ENCODE measurements at places on chromosomes 5 and 9.

- no peak overlapping the region for H3K27ac ChIP-seq
- peaks cover 12% of the 10 kb centered on the region for H3K4me1 ChIP-seq
Observed at GRCh38 chr9:3977614-3978112, 322.2 kb downstream of the GLIS3 start.

DNA sequence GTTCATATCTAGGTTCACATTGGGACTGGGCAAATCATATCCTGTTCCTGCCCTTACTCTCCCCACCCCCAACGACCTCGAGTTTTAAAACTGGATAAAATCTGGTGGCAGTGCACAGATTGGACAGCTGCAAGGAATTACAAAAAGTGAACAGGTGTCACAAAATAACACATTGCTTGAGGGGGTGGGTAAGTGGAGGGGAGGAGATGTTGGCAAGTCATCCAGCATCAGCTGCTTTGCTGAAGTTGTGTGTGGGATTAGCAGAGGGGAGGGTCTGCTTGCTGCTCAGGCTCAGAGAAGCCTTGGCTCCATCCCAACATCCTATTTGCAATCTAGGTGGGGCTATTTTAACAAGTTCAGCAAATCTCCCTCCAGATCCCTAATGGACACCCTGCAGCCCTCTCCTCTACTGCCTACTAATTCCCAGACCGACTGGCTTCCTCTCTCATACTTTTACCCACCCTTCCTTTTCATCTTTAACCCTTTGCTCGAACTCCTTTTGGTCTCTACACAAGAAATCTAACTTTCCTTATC lies 39.8 kb upstream of the SLC24A2 start:
- H3K4me3 ChIP-seq = no peak overlapping the region
- no peak overlapping the region for H3K27ac ChIP-seq

GRCh38 chr9:14080959-14081542 lies 232.9 kb downstream of the NFIB start:
- peaks cover 3% of the 10 kb centered on the region for H3K36me3 ChIP-seq
- H3K4me3 ChIP-seq = no peak overlapping the region
- DNase-seq = peak; percentile 33
- no peaks in the 10 kb centered on the region for H3K27me3 ChIP-seq
- no peak overlapping the region for H3K27ac ChIP-seq

DNA sequence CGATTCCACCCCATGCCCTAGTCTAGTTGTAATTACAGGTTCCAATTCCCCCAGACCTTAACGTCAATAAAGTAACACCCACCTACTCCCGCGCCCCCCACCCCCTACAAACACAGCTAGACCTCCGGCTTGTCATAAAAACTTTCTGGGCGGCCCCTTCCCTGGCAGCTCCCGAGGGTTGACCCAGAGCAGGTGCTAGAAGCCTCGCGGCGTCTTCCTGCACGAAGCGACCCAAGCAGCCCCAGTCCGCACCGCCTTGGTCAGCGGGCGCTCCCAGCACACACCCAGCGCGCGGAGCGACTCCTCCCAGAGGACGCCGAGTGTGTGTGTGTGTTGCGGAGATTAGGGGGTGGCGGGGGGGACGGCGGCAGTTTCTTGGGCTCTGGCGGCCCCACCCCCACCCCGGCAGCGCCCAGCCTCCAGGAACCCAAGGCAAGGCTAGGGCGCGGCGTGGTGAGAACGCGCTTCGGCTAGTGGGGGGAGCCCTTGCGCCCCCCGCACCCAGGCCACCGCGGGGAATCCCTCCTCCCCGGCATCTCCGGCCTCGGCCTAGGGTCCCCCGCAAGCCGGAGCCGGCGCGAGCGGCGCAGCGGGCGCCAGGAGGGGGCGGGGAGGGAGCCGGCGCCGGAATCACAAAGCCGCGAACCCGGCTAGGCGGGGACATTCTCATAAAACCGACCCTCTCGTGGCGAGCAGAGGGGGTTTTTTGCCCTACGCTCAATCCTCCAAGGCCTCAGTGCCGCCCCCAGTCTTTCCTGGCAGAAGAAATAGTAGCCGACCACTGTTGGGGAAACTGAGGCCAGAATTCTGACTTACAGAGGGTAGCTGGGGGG lies 2.2 kb downstream of the PCDH1 start:
- no peaks in the 10 kb centered on the region for H3K36me3 ChIP-seq
- peaks cover 11% of the 10 kb centered on the region for H3K4me1 ChIP-seq
- H3K27me3 ChIP-seq = peaks cover 44% of the 10 kb centered on the region

DNA sequence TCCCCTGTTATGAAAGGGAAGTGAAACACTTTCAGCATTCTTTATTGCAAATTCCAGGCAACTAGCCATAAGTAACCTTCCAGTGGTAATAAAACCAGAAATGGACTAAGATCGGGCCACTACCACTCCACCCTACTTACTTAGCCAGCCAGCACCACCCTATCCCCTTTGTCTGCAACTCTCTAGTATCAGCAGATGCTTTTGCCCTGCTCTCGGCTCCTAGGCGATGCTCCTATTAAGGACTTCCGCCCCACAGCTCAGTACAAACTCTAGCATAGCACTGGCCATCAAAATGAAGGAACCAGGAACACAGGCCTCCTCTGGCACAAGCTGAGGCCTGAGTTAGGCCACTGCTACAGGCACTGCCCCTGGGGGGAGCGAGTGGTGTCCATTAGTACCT lies 81.2 kb downstream of the GLDC start:
- no peaks in the 10 kb centered on the region for H3K27me3 ChIP-seq
- H3K36me3 ChIP-seq = no peaks in the 10 kb centered on the region
- H3K4me3 ChIP-seq = no peak overlapping the region
- DNase-seq = no peak
- H3K4me1 ChIP-seq = no peaks in the 10 kb centered on the region
- H3K27ac ChIP-seq = no peak overlapping the region

- no peak for DNase-seq
- no peak overlapping the region for H3K4me3 ChIP-seq
- no peaks in the 10 kb centered on the region for H3K27me3 ChIP-seq
- no peaks in the 10 kb centered on the region for H3K36me3 ChIP-seq
Observed at GRCh38 chr9:131235480-131235851, 40.8 kb downstream of the FAM78A start.

GRCh38 chr5:102375876-102376275 lies 79.8 kb upstream of the SLCO4C1 start:
- no peak overlapping the region for H3K27ac ChIP-seq
- no peak overlapping the region for H3K4me3 ChIP-seq
- no peaks in the 10 kb centered on the region for H3K4me1 ChIP-seq
- H3K36me3 ChIP-seq = no peaks in the 10 kb centered on the region

- H3K4me1 ChIP-seq = peaks cover 1% of the 10 kb centered on the region
- no peak overlapping the region for H3K4me3 ChIP-seq
- DNase-seq = no peak
- H3K27me3 ChIP-seq = no peaks in the 10 kb centered on the region
- no peaks in the 10 kb centered on the region for H3K36me3 ChIP-seq
Observed at GRCh38 chr5:174402222-174402812, 322.1 kb upstream of the MSX2 start.

DNA sequence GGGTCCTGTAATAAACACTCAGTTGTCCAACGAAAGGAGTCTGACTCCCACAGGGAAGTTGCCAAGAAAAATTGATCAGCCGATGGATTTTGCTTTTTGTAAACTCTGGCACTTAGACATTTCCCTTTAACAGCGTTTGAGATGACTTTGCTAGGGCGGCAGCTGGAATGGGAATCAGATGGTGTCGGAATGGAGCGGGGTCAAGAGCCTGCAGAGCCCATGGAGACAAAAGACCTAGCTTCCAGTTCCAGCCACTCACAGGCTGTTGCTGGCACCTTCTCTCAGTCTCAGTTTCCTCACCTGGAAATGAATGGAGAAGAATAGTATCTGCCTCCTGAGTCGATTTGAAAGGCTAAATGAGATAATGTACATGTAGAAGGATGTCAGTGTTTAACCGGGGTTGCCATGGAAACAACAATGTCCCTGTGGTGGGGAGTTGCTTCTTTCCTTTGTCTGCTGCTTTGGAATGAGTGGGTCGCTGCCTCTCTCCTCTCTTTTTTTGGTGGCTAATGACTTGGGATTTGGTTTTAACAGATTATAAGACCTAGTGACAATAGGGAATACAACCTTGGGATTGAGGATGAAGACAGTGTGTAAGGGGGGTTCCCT lies 137.4 kb downstream of the GAS1 start:
- H3K36me3 ChIP-seq = no peaks in the 10 kb centered on the region
- H3K27ac ChIP-seq = no peak overlapping the region
- peaks cover 7% of the 10 kb centered on the region for H3K4me1 ChIP-seq
- peaks cover 4% of the 10 kb centered on the region for H3K27me3 ChIP-seq
- H3K4me3 ChIP-seq = no peak overlapping the region
- peak; percentile 54 for DNase-seq

DNA sequence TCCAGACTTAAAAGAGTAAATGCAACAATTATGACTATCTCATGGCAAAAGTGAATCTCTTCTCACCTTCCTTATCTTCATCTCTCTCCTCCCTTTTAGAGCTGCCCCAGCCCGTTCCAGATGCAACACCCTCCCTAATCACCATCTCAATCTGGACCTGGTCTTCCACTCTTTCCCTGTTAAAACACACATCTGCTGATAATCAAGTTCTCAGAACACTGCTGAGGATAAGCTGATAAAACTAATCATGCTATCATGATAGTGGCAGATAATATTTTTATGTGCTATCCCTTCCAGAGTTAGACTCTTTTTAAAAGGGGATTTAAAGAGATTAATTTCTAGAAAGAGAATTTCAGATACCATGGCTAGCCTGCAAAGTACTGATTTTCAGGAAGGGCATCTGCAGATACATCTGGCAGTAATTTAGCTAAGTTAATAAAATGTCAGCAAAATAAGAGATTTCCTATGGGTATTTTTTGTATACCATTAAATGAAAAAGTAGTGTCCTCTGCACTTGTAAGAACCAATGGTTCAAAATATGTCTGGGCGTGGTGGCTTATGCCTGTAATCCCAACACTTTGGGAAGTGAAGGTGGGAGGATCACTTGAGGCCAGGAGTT lies 17.2 kb downstream of the SGTB start:
- no peaks in the 10 kb centered on the region for H3K27me3 ChIP-seq
- peaks cover 4% of the 10 kb centered on the region for H3K36me3 ChIP-seq
- H3K27ac ChIP-seq = no peak overlapping the region
- H3K4me3 ChIP-seq = no peak overlapping the region
- DNase-seq = no peak

DNA sequence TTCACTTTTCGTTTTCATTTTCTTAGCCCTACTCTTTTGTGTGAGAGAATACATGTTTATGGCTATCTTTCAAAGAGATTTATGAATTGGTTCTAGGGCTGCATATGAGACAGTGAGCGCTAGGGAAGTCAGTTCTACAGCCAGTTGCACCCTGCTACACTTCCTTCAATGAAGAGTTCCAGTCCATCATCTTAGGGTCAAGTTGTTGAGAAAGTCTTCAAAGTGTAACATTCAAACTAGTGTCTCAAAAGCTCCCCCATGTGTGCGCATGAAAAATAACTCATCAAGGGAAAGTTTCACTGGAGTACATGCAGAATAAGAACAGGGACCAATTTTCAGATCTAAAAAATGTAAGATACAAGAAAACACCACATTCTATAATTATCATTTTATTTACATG lies 317.2 kb downstream of the DEPDC1B start:
- no peaks in the 10 kb centered on the region for H3K4me1 ChIP-seq
- H3K27me3 ChIP-seq = no peaks in the 10 kb centered on the region
- H3K4me3 ChIP-seq = no peak overlapping the region
- no peaks in the 10 kb centered on the region for H3K36me3 ChIP-seq

GRCh38 chr5:122063836-122064235 lies 14.2 kb downstream of the LOX start:
- H3K27me3 ChIP-seq = no peaks in the 10 kb centered on the region
- no peaks in the 10 kb centered on the region for H3K4me1 ChIP-seq
- no peak overlapping the region for H3K27ac ChIP-seq
- no peaks in the 10 kb centered on the region for H3K36me3 ChIP-seq
- H3K4me3 ChIP-seq = no peak overlapping the region
- DNase-seq = no peak

GRCh38 chr5:149254506-149254905 lies 17.2 kb upstream of the AFAP1L1 start:
- no peak overlapping the region for H3K27ac ChIP-seq
- no peaks in the 10 kb centered on the region for H3K4me1 ChIP-seq
- DNase-seq = peak; percentile 52
- H3K36me3 ChIP-seq = peaks cover 47% of the 10 kb centered on the region
- no peaks in the 10 kb centered on the region for H3K27me3 ChIP-seq
- H3K4me3 ChIP-seq = no peak overlapping the region

GRCh38 chr9:127977009-127977883 lies 3.5 kb downstream of the EEIG1 start:
- peaks cover 3% of the 10 kb centered on the region for H3K36me3 ChIP-seq
- H3K27ac ChIP-seq = peak overlapping the region; percentile 85
- no peaks in the 10 kb centered on the region for H3K27me3 ChIP-seq
- no peak overlapping the region for H3K4me3 ChIP-seq
- H3K4me1 ChIP-seq = peaks cover 23% of the 10 kb centered on the region

GRCh38 chr9:101478444-101478843 lies 42.9 kb upstream of the ALDOB start:
- no peaks in the 10 kb centered on the region for H3K4me1 ChIP-seq
- no peaks in the 10 kb centered on the region for H3K27me3 ChIP-seq
- H3K27ac ChIP-seq = no peak overlapping the region

DNA sequence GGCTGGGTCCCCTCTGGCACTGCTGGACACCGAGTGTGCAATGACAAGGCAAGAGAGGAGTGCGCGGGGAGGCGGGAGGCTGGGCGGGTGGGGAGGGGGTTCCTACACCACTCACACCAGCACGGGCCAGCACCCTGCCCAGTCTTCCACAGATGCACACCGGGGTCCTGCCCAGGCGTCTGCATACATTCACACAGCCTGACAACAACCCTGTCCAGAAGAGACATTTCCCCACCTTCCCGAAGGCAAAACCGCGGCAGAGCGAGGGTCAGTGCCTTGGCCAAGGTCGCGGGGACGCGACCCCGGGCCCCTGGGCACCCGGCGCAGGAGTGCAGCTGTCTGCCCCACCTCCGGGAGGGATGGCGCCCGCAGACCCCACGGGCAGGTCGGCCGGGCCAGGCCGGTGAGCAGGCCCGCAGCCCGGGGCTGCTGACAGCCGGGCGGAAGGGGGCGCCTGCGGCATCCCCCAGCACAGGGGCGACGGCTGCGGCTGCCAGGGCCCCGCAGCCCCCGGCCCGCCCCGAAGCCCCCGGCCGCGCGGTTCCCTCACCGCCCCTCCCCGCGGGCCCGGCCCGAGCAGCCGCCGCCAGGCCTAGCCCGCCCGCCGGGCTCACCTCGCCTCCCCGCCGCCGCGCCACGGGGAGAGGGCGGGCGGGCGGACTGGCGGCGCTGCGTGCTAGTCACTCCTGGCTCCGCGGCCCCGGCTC lies 496 bp downstream of the MAPK9 start:
- peak overlapping the region; percentile 91 for H3K4me3 ChIP-seq
- H3K36me3 ChIP-seq = peaks cover 3% of the 10 kb centered on the region
- DNase-seq = peak; percentile 2

GRCh38 chr5:37789991-37790390 lies 49.9 kb downstream of the GDNF start:
- no peak overlapping the region for H3K27ac ChIP-seq
- H3K36me3 ChIP-seq = no peaks in the 10 kb centered on the region
- no peaks in the 10 kb centered on the region for H3K4me1 ChIP-seq
- no peak overlapping the region for H3K4me3 ChIP-seq
- DNase-seq = no peak
- H3K27me3 ChIP-seq = peaks cover 2% of the 10 kb centered on the region

DNA sequence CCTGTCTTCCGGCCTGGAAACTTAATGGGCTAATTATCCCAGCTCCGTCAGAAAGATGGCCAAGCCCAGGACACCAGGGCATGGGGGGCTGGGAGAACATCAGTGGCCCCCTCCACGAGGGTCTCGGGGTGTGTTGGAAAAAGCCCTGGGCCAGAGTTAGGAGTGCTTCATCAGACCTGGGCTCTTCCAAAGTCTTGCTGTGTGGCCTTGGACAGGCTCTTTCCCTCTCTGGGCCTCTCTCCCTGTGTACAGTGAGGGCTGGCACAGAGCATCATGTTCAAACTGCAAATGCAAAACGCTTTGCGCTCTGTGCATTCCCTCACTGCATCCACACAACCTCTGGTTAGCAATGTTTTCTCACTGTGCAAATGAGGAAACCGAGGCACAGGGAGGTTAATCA lies 48.3 kb downstream of the ASS1 start:
- H3K4me3 ChIP-seq = no peak overlapping the region
- H3K27me3 ChIP-seq = no peaks in the 10 kb centered on the region
- no peaks in the 10 kb centered on the region for H3K4me1 ChIP-seq
- no peaks in the 10 kb centered on the region for H3K36me3 ChIP-seq

Measured in lung (tissue), 17 donors.